ENCODE measurements at places on chromosomes 1 and 21. TPM values are rescaled to one million over a fixed set of nuclear protein-coding genes. Genes with fewer than 3 reads are reported as not detected.

Gene LAPTM5
- total RNA-seq = 3.6 TPM

Gene DIO1
- not detected for total RNA-seq

Gene RAVER2
- 1.6 TPM for total RNA-seq

Gene SRSF10
- 98.5 TPM for total RNA-seq

Gene MAP1LC3C
- not detected for total RNA-seq

Gene CFHR4
- total RNA-seq = not detected

Gene CFAP45
- total RNA-seq = 1.1 TPM

Gene FGR
- under 0.01 TPM for total RNA-seq

Gene C1orf52
- total RNA-seq = 9.8 TPM

Gene CR1
- total RNA-seq = not detected

Data from placental epithelial cell (primary cell).